Fibroblast of lung (primary cell): ENCODE measurements at places on chromosomes 1 and 21. TPM values are rescaled to one million over a fixed set of nuclear protein-coding genes. Genes with fewer than 3 reads are reported as not detected.

- DNase-seq: peak; percentile 5
Observed at GRCh38 chr1:160437432-160438316, 37.3 kb downstream of the VANGL2 start.

GRCh38 chr1:205236951-205237475, 9.3 kb downstream of the TMCC2 start:
- no peak for DNase-seq

GRCh38 chr1:175978476-175978875, 228.6 kb downstream of the COP1 start:
- DNase-seq: peak; percentile 34

The SELE gene
- total RNA-seq: not detected in 2 replicates

The RNU1-3 gene
- under 0.01 and 3,997 TPM in 2 replicates for total RNA-seq

The HSD3B2 gene
- not detected in 2 replicates for total RNA-seq

- no peak for DNase-seq
Observed at GRCh38 chr1:205267306-205267902, 39.7 kb downstream of the TMCC2 start.

- peak; percentile 63 for DNase-seq
Observed at GRCh38 chr21:42220138-42220701, 1.3 kb downstream of the ABCG1 start.

The COL8A2 gene
- 18.5 and 31.0 TPM in 2 replicates for total RNA-seq

The FAM72B gene
- total RNA-seq: 0.51 and 2.3 TPM in 2 replicates

DNA sequence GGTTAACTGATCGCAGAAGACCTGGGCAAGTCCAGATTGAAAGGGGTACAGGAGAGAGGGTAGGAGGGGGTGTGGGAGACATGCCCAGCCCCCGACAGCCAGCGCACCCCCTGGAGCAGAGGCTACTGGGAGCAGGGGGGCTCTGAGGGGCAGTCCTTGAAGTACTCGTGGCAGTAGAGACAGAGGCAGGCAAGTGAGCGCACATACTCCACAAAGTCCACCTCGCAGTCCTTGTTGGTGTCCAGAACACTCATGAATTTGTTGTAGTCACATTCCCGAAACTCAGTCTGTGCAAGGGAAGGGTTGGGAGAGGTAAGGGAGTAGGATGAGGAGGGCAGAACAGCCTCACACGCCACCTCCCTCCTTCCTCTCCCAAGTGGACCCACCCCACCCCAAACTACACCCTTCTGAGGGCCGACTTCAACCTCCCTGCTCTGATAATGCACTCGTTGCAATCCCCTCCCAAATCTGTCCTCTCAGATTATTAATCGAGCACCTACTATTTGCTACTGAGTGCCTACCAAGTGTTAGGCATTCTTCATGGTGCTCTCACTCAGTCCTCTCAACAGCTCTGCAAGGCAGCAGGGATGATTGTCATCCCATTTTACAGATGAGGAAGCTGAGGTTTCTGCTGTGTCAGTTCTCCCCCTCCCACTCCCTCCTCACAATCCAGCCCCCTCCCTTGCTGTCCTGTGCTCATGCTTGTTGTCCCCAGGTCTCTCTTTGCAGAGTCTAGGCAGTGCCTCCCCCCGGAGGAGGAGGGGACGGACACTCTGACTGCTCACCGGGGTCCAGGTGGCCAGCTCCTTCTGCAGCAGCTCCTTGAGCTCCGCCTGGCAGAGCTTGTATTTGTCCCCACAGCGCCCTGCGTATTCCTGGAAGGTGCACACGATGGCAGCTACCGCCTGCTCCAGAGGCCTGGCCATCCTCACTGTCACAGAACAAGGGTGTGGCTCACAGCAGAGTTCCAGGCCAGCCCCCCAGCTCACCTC, 1.2 kb downstream of the S100A3 start:
- no peak for DNase-seq

The FCER1G gene
- not detected in 2 replicates for total RNA-seq

DNA sequence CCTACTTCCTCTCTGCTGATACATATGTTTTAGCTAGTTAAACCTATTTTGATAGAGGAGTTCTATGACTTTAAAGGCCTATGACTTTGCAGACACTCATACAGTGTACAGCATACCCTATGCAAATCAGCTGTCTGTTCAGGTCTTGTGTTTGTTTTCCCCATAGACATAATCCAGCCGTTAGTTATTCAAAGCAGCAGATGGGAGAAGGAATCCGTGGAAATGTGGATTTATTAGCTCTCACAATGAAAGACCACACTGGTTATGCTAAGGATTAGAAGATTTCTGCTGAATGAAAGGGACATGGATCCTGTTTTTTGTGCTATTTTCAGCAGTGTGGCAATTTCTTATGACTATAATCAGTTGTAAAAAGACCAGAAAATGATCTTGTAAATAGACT, 59.8 kb downstream of the MAST2 start:
- no peak for DNase-seq
